ENCODE measurements at places on chromosomes 12 and 14.
A peak's percentile ranks its signal among the peaks of the same experiment; 100 is the strongest.

DNA sequence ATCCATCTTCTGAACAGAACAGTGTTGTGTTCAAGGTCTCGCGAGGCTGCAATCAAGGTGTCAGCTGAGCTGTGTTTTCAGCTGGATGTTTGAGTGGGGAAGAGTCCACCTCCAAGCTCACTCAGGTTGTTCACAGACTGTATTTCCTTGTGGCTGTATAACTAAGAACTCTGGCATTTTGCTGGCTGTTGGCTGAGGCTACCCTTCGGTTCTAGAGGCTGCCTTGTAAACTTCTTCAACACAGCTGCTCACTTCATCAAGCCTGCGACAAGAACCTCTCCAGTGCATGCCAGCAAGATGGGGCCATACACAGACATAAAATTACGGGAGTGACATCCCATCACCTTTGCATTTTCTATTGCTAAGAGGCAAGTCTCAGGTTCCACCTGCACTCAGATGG lies 12.7 kb downstream of the FOS start:
- no peak for DNase-seq

- DNase-seq: no peak
Observed at GRCh38 chr12:132367071-132367851, 37.9 kb upstream of the GALNT9 start.

- no peak for DNase-seq
Observed at GRCh38 chr12:13537623-13538022, 341.1 kb downstream of the EMP1 start.

GRCh38 chr14:31127690-31128089 lies 79.9 kb downstream of the HECTD1 start:
- no peak for DNase-seq

- no peak for DNase-seq
Observed at GRCh38 chr14:104030958-104031357, 54.5 kb upstream of the ASPG start.

GRCh38 chr12:51527966-51528365 lies 63.1 kb upstream of the SCN8A start:
- peak; percentile 68 for DNase-seq

DNA sequence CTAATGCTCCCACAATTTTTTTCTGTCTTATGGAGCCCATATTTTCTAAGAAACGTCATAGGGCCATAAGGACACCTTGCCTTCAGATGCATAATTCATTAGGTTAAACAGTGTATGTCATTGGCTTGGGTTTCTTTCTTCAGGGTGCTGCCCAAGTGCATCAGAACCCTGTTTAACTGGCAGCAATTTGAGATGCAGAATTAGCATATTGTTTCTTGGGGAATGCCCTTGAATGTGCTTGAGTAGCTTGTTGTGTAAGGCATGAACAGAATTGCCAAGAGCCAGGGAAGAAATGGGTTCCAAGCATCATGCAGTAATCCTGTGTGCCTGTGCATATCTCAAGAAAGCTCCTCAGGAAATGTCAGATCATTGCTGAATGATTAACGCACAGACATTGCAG lies 277.2 kb downstream of the SYT1 start:
- DNase-seq: no peak

DNA sequence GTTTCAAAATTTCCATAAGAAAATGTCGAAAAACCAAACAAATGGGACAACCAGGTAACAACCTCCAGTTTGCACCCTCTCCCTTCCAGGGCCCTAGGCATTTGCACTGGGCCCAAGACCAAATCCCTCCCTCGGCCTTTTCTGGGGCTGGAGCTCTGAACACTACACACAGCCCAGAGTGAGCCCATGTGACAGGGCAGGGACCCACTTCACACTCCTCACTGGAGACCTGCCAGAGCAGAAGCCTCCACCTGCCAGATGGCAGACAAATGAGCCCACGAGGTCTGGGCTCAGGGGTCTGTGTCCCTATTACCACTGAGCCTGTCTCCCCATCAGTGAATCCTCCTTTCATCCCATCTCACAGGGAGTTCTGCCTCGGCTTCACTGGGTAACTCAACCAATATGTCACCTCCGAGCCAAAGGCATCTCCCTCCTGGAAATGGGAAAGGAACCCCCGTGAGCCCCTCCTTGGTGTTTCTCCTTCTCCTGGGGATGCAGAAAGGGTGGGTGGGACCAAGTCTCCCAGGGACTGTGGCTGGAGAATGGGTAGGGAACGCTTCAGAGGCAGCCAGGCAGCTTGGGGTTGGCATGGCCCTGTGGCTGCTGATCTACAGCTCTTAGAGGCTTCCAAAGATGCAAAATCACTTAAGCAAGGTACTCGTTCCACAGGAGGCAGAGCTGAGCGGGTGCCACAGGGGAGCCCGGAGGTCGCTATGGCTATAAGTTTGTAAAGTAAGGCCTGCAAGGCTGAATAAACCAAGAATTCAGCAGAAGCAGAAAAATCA lies 10.6 kb downstream of the VWF start:
- DNase-seq: no peak

- DNase-seq: peak; percentile 3
Observed at GRCh38 chr14:64387232-64387781, 846 bp upstream of the MTHFD1 start.

DNA sequence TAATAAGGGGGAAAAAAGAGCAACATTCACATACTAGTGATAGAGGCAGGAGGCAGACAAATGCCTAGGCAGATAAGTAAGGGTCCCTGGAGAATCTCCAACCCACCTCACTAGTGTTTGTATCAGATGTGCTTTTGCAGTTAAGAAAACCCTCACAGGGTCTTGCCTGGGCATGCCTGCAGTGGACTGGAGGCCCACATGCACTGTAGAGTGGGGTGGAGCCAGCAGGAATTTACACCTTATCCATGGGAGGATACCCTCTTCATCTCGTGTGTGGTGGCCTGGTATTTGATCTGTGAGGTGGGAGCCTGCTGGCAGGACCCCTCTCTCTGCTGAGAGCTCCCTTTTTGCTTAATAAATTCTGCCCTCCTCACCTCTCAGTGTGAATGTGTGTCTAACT lies 238.0 kb upstream of the SLC16A7 start:
- DNase-seq: no peak

GRCh38 chr12:64864319-64864718 lies 39.9 kb downstream of the TBC1D30 start:
- DNase-seq: no peak

GRCh38 chr12:130451001-130451930 lies 113.6 kb downstream of the PIWIL1 start:
- no peak for DNase-seq

DNA sequence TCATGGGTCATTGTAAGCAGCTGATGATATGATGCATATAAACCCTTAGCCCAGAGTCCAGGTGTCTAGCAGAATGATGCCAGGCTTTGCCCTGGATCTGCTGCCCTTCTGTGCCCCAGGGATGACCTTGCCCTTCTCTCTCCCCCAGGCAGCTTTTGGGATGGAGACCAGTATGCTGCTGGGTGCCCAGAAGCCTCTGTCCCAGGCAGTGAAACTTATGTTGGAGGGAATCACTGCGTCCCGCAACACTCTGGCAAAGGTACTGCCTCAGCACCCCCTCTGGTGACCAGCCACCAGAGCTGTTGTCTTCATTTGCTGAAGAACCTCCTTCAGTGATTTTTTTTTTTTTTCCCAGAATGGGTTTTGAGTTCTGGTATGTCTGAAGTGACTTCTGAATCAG lies 23.3 kb downstream of the CYP46A1 start:
- DNase-seq: no peak

DNA sequence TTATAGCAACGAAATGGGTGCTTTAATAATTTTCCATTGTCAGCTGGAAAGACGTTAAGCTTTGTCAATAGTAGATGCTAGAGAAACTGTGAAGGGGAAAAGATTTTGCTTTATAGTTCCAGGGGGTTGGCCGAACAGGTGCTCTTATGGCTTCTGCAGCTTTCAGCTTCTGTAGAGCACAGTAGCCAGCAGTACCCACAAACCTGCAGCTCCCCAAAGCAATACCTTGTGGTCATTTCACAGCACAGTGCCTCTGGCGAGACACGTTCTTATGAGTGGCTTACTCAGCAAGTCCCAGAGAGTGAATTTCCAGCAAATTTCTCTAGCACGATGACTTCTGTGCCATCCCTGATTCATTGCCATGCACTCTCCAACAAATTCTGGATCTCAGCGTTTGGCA lies 416.3 kb upstream of the ATP2B1 start:
- no peak for DNase-seq

DNA sequence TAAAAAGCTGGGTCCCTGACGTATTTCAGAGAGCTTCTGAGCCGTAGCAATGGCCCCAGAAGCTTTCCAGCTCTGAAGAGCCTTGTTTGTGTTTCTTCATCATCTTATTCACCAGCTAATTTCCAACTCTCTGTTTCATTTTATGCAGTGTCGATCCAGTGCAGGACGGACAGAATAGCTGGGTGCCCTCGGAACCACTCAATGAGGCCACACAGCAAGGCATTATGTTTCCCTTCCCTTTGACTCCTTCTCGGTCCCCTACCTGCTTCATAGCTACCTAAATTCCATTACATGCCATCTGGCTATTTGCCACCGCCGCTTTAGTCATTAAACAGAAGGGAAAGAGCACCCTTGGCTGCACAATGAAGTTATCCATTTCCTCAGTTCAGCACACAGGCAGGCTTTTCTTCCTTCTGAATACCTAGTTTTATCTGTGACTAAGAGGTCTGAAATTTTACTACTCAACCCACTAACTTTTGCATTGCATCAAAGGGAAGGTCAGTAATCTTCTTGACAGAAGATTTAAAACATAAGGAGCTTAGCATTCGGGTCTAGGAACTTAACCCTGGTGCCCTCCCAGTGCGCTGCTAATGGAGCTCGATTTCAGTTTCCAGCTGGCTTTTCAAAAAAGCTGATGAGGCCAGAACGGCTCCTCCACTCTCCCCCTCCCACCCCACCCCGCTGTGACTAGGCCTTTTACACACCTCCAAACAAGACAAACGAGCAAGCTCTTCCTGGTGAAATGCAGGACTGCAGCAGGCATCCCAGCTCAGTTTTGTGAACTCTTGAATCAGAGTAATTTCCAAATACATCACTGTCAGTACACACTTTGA lies 176.8 kb downstream of the GXYLT1 start:
- no peak for DNase-seq

DNA sequence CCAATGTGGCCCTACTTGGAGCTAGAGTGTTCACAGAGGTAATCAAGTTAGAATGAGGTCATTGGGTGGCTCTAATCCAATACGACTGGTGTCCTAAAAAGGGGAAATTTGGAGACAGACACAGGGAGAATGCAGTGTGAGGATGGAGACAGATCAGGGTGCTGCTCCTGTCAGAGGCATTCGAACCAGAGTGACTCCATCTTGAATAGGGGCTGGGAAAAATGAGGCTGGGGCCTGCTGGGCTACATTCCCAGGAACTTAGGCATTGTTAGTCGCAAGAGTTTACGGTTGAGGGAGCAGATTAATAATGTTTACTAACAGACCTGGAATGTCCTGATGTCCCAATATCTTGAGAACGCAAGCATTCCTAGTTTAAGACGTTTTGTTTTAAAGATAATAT lies 20.2 kb downstream of the TNFAIP2 start:
- no peak for DNase-seq

- DNase-seq: peak; percentile 48
Observed at GRCh38 chr12:132772606-132773005, 11.0 kb upstream of the ANKLE2 start.

DNA sequence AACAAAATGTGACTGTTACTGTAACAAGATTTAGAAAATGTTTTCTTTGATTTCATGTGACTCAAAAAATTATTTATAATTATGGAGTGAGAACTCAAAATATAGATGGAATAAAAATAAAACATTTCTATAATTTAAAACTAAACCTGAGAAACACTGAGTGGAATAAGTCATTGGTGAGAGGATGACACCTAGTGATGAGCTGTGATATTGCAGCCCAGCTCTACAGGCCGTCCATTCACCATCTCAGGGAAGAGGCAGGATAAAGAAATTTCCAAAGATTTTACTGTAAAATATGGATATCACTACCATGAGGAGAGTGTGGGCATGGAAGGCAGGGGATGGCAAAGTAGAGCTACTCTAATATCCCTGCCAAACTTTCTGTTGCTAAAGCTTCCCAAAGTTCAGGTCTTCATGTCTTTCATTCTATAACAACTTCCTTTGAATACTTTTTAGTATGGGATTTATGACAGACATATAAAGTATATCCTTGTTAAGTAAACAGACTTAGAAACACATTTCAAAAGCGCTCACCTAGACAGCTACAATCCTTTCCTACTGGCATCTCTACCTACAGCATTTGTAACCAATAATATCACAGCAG lies 308.0 kb downstream of the ITPR2 start:
- peak; percentile 50 for DNase-seq

DNA sequence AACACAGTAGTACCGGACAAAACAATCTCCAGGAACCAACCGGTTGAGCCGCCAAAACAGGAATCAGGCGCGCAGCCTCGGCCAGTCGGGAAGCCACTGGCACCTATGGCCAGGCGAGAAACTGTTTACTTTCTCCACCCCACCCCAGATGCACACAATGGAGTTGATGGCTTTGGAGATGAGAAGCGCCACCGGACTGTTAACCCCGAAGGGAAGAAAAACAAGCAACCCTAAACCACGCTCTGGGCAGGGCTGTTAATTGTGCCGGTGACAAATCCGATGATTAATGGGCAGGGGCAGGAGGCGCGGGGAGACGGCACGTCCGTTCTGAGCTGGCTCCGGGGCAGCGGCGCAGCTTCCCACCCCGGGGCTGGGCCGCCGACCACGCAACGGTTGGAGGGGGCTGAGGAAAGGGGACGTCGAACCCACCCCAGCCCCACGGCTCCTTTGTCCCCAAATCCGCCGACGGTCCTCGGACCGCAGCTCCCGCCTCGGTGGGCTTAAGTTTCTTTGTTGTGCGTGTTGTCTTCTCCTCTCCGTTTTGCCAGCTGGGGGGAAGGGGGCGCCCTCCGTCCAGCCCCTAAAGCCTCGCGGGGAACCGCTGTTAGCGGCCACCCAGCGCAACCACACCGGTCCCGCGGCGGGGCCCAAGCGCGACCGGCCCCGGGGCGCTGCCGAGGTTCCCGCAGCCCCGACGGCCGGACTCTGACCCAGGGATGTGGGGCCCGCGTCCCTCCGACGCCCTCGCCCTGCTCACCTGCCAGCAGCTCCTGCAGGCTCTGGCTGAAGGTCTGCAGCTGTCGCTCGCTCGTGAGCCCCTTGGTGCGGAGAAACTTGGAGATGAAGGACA lies 790 bp downstream of the BTG1 start:
- DNase-seq: peak; percentile 65

DNA sequence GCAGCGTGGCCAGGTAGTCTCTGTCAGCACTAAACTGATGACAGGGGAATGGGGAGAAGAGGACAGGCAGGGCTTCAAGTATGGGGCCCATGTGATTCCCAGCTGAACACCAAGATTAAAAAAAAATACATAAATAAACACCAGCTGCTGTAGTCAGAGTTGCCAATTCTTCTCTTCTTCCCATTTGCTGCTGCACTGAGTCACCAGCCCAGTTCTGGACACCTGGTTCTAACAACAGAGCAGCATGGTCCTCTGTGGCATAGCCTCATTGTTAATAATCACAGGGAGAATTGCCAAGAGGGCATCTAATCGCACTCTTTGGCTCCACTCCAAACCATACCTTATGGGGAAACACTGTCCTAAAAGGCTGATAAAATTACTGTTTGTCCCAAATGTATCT lies 15.1 kb downstream of the PPM1H start:
- no peak for DNase-seq

Measured in inflammatory macrophage treated with lipopolysaccharide for 4 hours (primary cell).